ENCODE measurements at places on chromosomes 3 and 15. TPM values are rescaled to one million over a fixed set of nuclear protein-coding genes. Genes with fewer than 3 reads are reported as not detected.

DGKG gene
- total RNA-seq = 0.54 TPM

EXD1 gene
- not detected for total RNA-seq

GCHFR gene
- 61.5 TPM for total RNA-seq

UACA gene
- total RNA-seq = 2.8 TPM

DNA sequence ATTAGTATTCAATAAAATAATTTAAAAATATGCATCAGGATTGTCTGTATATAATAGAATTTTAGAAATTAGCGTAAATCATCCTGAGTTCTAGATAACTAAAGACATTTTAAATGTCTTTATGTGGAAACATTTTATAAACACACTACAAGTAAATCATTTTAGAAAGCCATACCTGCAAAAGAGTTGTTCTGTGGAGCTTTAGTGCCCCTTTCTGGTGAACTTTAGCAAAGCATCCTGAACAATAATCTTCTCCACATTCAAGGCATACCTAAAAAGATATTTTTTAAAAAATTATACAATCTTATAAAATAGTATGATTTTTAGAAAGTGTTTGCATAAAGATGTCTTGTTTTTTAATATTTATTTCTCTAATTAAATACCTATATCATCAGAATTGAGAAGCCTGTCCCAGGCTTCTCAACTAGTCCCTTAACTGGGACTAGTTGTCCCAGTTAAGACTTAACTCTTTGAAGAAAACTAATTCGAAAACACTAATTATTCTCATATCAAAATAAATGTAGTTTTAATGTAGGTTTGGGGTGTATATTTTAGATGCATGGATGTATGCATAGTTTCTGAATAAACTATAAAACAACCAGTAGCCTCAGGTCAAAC, 29.7 kb downstream of the ZBBX start:
- H3K36me3 ChIP-seq = no peaks in the 10 kb centered on the region
- no peak for DNase-seq
- no peaks in the 10 kb centered on the region for H3K27me3 ChIP-seq
- H3K27ac ChIP-seq = no peak overlapping the region

DNA sequence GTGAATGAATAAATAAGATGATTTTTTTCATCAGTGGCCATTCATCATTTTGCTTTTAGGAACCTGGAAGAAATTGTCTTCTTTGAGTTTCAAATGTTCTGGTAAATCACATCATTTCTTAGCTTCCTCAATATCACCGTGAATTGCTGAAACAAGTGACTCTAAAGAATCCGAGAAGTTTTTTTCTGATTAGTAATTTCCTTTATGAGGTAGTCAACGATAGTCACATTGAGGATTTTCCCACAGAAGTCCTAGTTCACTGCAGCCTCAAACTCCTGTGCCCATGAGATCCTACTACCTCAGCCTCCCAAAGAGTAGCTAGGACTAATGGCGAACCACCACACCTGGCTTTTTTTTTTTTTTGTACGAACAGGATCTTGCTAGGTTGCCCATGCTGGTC, 3.6 kb upstream of the TMPRSS7 start:
- no peaks in the 10 kb centered on the region for H3K36me3 ChIP-seq
- no peaks in the 10 kb centered on the region for H3K4me1 ChIP-seq
- peaks cover 10% of the 10 kb centered on the region for H3K27me3 ChIP-seq
- H3K4me3 ChIP-seq = no peak overlapping the region

- peaks cover 2% of the 10 kb centered on the region for H3K27me3 ChIP-seq
- H3K4me1 ChIP-seq = no peaks in the 10 kb centered on the region
- no peak for DNase-seq
- no peaks in the 10 kb centered on the region for H3K36me3 ChIP-seq
Observed at GRCh38 chr3:106963442-106963841, 413.8 kb upstream of the CCDC54 start.

GRCh38 chr3:14216257-14217048, 37.8 kb downstream of the LSM3 start:
- peaks cover 14% of the 10 kb centered on the region for H3K27me3 ChIP-seq
- peaks cover 1% of the 10 kb centered on the region for H3K36me3 ChIP-seq
- H3K4me3 ChIP-seq = peak overlapping the region; percentile 68
- H3K4me1 ChIP-seq = no peaks in the 10 kb centered on the region
- DNase-seq = peak; percentile 38

- DNase-seq = no peak
- no peaks in the 10 kb centered on the region for H3K36me3 ChIP-seq
- peaks cover 6% of the 10 kb centered on the region for H3K4me1 ChIP-seq
- no peaks in the 10 kb centered on the region for H3K27me3 ChIP-seq
Observed at GRCh38 chr3:53137835-53138446, 7.7 kb upstream of the RFT1 start.

DNA sequence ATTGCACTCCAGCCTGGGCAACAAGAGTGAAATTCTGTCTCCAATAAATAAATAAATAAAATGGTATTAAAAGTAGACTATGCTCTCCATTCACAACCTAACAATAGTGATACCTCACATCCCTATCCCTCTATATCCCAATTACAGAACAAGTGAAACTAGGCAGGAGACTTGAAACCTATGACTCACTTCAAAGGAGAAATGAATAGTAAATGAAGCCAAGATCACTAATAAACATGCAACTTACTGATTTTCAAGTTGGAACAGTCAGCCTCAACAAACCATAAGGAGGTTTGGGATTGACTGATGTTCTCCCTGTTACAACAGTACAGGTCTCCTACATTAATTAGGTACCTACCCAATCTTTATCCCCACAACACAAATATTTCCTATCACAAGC, 103.4 kb downstream of the GSK3B start:
- peaks cover 6% of the 10 kb centered on the region for H3K4me1 ChIP-seq
- H3K36me3 ChIP-seq = peaks cover 34% of the 10 kb centered on the region
- no peak for DNase-seq
- H3K27ac ChIP-seq = no peak overlapping the region
- no peaks in the 10 kb centered on the region for H3K27me3 ChIP-seq

- H3K27ac ChIP-seq = peak overlapping the region; percentile 82
- peak overlapping the region; percentile 55 for H3K4me3 ChIP-seq
- peaks cover 25% of the 10 kb centered on the region for H3K36me3 ChIP-seq
- H3K27me3 ChIP-seq = no peaks in the 10 kb centered on the region
- DNase-seq = no peak
Observed at GRCh38 chr15:34239151-34239808, 14.5 kb downstream of the EMC4 start.

DNA sequence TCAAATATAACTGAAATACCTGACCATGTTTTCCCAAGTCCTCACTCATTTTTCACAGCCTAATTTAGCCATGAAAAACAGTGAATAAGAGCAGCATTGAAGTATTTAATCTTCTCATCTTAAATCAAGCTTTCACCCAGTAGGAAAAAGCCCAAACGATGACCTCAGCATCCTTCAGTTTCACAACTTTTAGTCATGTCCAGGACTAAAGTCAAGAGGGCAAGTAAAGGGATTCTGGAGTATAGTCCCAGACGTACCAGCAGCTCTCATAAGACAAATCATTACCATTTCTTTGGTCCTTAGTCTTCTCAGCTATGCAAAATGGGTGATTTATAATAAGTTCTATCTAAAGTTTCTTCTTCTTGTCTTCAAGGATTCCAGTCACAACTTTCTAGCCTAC, 237.3 kb downstream of the IL5RA start:
- no peak overlapping the region for H3K27ac ChIP-seq
- H3K36me3 ChIP-seq = no peaks in the 10 kb centered on the region
- H3K4me3 ChIP-seq = no peak overlapping the region
- no peaks in the 10 kb centered on the region for H3K4me1 ChIP-seq
- peaks cover 11% of the 10 kb centered on the region for H3K27me3 ChIP-seq
- DNase-seq = no peak
